Hematopoietic multipotent progenitor cell treated with erythropoietin and hydrocortisone succinate and interleukin-3 and kit ligand, for 17 days (in vitro differentiated cells): ENCODE measurements at places on chromosomes 6 and 20.

- DNase-seq, result no peak
These were observed 30.0 kb upstream of the UBR2 start for GRCh38 chr6:42533794-42534193.

DNA sequence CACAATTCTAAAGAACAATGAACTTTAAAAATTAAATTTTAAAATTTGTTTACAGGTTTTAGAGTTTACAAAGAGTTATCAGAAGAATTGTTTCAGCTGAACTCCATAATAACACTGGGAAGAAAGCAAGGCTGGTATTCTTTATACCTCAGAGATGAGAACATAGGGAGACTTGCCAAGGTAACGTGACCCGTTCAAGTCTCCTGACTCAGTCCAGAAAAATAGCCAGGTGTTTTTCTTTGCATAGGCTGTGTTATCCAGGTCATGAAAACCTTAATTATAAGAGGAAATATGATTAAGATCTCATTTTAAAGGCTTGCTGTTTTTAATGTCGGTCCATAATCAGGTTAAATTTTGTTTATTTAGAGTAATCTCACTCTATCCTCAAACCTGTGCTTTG, 8.5 kb upstream of the C6orf141 start:
- no peak for DNase-seq

DNA sequence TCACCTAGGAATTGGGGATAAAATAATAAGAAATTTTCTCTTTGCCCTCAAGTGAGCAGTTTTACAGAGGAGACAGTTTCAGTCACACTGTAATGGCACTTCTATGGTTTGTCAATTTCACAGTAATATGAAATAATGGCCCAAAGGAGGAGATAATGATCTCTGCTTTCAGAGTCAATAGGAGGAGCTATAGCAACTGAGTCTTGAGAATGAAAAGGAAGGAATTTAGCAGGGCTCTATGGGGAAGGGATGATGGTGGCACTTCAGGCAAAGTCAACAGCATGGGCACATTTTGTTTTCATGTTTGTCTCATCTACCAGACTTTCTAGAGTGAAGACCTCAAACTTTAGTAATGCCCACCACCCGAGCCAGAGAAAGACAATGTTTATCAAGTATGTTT, 138.3 kb upstream of the HMGN3 start:
- no peak for DNase-seq

GRCh38 chr6:13870214-13870830, 54.4 kb upstream of the RNF182 start:
- DNase-seq, result no peak

DNA sequence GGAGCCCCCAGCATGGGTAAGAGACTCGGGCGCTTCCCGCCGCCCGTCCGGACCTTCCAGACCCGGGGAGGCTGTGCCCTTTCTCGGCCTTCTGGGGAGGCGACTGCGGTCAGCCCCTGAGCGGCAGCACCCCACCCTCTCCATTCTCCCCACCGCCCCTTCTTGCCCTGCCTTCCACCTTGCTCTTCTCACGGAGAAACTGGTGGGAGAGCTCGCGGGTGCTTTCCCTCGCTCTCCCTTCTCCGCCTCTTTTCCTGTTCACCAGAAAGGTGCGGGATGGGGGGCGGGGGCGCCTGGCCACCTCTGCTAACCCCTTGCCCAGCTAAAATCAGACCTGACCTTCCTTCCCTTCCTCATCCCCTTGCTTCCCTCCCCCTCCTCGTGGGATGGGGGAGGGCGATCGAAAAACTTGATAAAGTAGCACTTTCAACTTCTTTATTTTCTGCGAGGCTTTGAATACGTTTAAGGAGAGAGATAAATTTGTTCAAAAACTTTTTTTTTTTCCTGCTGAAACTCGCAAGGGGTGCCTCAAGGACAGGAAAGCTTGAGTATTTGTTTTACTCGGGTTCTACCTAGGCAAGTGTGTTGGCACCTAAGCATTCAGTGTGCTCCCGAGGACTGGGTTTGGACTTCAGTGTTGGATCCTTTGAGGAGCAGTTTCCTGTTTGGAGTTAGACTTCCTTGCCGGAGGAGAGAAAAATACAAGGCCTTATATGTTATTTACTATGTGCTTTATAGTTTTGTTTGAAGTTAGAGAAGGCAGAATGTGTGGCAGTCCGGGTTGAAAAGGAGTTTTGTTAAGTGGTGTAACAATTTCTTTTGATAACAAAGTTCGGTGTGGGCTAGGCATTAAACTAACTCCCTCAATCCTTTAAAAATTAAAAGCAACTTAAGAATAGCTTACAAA, 897 bp downstream of the CD2AP start:
- DNase-seq, result peak; percentile 57

DNA sequence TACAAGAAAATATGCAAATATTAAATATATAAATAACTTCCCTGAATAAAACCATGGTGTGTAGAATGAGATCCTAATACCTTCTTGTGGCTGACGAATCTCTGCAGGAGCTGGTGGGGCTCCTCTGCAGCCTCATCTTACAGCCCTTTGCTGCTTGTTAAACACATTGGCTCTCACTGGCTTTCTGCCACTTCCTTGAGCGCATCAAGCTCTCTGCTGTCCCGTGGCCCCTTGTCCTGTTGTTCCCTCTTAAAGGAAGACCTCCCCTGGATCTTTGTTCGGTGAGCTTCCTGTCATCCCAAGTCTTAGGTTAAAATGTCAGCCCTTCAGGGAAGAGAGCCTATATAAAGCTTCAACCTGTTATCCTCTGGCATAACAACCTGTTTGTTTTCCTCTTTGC, 519.6 kb downstream of the DOK5 start:
- no peak for DNase-seq

GRCh38 chr20:58112017-58112781, 116.3 kb downstream of the ANKRD60 start:
- no peak for DNase-seq

- no peak for DNase-seq
These were observed 78.8 kb downstream of the SLC24A3 start for GRCh38 chr20:19291024-19291817.

- no peak for DNase-seq
These were observed 19.6 kb downstream of the DYNLT1 start for GRCh38 chr6:158624684-158625682.

DNA sequence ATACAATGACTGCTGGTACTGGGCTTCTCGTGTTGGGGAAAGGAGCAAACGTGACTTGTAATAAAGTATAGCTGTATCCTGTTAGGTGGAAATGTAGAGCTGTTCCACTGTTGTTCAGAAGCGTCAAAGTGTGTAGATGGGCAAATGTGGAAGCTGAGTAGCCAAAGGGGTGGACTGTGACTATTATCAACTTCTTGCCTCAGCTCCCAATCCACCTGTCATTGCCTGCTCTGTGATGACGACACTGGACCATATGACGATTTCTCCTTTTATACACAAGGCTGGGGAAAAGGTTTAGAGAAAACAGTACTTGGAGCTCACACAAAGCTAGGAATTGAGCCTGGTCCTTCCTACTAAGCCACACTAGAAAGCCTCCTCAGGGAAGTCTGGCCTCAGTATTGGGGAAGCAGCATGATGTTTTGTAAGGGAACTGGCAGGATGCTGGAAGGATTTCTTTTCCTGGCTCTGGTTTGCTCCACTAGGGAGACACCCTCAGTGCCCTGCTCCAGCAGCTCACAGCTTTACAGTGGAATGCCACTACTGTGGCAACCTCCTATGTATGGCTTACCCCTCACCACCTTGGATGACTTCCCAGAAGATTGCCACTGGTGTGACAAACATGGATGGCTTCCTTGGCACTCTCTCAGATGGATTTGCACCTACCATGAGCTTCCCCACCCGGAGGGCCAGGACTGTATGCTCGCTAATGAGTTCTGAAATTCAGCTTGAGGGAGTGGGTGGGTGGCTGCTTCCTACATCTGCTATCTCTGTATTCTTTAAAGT, 20.0 kb downstream of the CD164 start:
- DNase-seq, result no peak

GRCh38 chr6:132698608-132699007, 15.2 kb downstream of the VNN1 start:
- DNase-seq, result no peak

DNA sequence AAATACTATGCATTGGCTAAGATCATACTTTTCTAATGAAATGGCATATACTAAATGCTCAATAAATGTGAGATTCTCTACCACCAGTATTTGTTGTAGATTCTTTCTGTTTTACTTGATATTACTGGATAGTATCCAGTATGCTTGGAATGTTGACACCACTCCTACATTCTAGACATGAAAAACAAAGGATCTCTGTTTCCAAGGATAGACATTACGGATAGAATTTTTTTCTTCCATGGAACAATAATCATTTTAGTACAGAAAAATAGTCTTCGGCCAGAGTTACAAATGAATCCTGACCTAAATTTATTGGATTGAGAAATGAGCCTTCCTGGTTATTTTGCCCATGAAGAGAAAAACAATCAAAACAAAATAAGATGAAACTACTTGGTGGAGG, 258.2 kb upstream of the NT5E start:
- no peak for DNase-seq

GRCh38 chr20:32999603-33000250, 4.5 kb downstream of the SUN5 start:
- no peak for DNase-seq

DNA sequence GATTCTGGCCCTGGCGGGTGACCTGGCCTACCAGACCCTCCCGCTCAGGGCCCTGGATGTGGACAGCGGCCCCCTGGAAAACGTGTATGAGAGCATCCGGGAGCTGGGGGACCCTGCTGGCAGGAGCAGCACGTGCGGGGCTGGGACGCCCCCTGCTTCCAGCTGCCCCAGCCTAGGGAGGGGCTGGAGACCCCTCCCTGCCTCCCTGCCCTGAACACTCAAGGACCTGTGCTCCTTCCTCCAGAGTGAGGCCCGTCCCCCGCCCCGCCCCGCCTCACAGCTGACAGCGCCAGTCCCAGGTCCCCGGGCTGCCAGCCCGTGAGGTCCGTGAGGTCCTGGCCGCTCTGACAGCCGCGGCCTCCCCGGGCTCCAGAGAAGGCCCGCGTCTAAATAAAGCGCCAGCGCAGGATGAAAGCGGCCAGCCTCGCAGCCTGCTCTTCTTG, 868 bp upstream of the SLC2A4RG start:
- DNase-seq, result no peak

DNA sequence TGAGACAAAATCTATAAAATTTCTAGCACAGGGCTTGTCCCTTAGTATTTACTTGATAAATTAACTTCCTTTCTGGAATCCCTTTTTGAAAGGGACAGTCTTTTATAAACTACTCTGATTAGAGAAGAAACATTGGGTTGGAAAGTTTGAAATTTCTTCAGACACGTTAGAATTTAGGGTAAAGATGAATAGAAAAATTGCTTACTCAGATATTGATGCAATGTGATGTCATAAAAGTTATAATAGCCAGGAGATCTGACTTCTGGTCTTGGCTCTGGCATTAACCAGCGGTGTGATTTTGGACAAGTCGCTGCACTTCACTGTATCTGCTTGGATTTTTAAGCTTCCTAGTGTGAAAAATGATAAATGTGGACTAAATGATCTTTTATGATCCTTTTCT, 9.7 kb upstream of the TNFRSF21 start:
- DNase-seq, result no peak

DNA sequence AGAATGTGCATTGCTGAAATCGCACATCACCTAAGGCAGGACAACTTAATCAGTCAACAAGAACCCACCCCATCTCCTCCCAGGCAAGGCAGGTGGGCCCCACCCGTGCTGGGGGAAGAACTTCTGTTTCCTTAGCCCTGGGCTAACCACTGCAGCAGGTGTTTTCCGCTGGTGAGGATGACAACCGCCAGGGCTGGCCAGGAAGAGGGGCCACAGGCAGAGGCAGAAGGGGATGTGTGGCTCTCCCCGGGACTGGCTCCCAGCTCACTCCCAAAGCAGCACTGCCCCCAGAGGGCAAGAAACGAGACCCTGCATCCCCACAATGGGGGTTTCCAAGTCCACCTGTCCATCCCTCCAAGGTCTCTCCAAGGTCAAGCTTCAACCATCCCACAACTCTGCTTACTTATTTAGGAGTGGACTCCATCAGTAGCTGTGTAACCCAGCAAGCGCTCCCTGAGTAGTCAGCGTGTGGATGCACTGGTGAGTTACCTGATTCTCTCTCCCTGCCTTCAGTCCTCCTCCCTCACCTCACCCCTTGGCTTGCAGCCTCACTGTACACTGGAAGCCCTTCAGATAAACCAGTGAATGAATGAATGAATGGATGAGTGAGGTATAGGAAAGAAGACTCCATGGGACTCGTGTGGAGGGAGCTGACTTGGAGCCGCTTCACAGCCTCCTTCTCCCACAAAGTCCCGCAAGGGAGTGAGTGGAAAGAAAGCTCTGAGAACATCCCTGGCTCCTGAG, 168.2 kb upstream of the CST7 start:
- DNase-seq, result no peak

GRCh38 chr6:10315658-10316372, 99.1 kb downstream of the TFAP2A start:
- DNase-seq, result no peak

DNA sequence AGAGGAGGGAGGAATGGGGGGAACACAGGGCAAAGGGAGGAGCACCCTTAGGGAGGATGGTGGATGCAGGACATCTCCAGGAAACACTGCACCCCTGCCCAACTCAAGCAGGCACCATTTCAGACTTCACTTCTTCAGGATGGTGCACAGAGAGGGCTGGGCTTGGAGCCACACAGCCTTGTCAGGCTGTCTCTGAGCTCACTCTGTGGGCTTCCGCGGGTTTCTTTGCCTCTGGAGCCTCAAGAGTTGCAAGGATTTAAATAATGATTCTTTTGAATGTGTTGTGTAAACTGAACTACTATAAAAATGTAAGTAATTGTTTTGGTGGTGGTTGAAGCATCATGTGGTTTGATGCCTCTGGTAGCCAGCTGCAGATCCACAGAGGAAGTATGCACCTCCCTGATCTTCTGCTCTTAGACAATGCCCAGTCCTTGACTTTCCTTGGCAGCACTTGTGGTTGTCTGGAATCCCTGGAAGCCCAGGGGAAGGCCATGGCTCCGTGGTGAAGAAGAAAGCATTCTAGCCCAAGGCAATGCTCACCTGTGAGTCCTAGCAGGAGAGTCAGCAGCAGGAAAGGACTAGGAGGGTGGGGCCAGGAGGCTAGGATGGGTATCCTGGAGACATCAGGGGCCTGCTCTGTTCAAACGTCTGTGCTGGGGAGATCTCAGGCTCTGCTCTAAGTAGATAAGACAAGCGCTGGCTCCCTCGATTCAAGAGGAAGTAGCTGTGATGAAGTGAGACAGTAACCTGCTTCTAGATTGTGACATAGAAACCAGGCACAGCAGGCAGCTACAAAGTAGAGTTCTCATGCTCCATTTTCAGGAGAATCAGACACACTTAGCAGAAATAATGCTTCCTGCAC, 50.2 kb upstream of the SIRPG start:
- peak; percentile 63 for DNase-seq
